ENCODE measurements at places on chromosomes 4 and X.

DNA sequence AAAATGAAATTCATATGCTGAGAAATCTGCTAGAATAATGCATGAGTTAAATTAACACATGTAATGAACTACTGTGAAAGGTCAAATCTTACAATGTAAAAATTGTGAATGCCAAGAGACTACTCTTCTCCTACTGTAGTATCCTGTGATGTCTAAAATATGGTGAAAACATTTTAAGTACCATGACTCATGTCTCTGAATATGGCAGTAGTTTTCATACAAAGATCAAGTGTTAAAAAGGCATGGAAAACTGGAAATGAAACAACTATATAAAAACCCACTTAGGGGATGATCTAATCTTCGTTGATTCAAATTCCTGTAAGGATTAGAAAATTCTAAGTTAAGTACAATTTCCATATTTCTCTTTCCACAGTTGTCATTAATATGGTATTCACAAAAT lies 221.3 kb downstream of the PPP3CA start:
- DNase-seq: peak; percentile 41

GRCh38 chrX:2320089-2320488 lies 180.7 kb downstream of the DHRSX start:
- no peak for DNase-seq

GRCh38 chr4:47184083-47184482 lies 152.7 kb downstream of the GABRB1 start:
- DNase-seq: no peak

GRCh38 chrX:81201071-81201470 lies 642 bp downstream of the HMGN5 start:
- DNase-seq: no peak

- peak; percentile 5 for DNase-seq
Observed at GRCh38 chr4:75989846-75990528, 758 bp downstream of the SDAD1 start.

- peak; percentile 25 for DNase-seq
Observed at GRCh38 chr4:14862891-14863290, 139.4 kb upstream of the CPEB2 start.

DNA sequence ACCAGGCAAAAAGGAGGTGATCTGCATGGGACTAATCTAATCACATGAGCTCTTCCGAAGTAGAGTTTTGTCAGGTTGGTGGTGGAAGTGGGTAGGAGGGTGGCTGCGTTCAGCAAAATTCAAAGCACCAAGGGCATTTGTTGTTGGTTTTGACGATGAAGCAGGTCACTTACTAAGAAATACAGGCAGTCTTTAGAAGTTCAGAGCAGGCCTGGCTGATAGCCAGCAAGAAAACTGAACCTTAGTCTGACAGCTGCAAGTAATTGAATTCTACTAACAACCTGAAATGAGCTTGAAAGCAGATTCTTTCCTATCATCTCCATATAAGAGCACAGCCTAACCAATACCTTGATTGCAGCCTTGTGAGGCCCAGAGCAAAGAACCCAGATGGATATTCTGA lies 505.8 kb downstream of the KLHL13 start:
- peak; percentile 1 for DNase-seq

DNA sequence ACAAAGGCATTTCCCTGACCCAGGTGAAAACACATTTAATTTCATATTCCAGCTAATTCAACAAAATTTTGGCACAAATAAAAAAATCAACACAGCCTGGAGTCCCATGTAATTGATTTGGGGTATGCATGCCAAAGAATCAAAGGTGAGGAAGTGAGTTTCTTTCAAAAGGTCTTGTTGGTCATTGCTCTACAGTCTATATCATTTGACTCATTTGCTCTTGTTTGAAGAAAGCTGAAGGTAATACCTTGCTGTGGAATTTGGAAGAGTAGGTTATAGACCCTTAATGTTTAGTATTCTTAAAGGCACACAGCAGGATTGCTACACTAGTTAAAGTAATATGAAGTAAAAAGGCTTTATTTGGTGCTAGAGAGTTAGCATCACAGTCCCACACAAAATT lies 25.4 kb downstream of the COL4A6 start:
- DNase-seq: no peak

GRCh38 chr4:81486502-81486901 lies 14.8 kb upstream of the RASGEF1B start:
- no peak for DNase-seq

DNA sequence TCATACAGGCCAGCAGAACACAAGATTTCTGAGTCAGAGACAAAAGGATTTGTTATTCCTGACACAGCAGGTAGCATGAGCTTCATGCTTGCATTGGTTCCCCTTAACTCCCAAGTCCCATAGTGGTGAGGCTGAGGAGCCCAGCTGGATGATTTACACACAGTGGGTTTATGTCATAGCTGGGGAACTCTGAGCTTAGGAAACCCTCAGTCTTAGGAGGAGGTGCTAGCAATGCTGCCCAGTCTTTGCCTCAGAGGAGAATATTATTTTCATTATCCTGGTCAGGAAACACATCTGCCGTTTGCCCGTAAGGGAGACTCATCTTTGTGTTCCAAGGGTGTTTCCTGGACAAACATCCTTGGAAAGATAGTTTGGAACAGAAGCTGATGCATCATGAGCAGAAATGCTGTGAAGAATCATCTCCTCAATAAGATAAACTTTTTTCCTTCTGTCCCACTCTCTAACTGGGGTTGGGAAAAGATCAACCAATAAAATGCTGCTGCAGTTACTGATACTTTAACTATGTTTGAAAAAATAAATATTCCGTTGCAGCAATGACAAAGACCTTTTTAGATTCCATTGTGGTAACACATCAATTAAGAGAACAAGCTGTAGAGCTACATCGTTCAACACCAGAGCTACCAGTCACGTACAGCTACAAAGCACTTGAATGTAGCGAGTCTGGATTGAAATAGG lies 146.8 kb downstream of the DCLK2 start:
- DNase-seq: no peak

Measured in muscle of back (tissue), 13 donors.